Kidney glomerular epithelial cell (primary cell): ENCODE measurements at places on chromosomes 11 and 22.

DNA sequence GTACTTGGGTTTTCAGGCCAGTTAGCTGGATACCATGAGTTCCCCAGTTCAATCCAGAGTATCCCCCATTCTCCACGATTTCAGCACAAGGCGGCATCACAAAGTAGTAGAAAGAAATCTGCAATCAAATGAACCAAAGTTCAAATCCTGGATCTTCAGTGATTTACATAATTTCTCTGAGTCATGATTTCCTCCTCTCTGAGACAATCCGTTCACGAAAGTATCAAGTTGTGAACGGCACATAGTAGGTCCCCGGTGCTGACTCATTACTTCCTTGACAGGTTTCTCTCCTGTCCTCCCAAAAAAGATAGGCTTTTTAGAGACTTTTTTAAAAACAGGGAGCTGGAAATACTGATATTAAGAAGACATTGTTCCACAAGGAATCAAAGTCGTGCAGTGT lies 69.1 kb upstream of the AKIP1 start:
- no peak for DNase-seq

- no peak for DNase-seq
Measured at GRCh38 chr22:43881091-43882061, 10.4 kb downstream of the PNPLA5 start.

GRCh38 chr22:22787151-22787550 lies 100.5 kb upstream of the IGLL5 start:
- no peak for DNase-seq

DNA sequence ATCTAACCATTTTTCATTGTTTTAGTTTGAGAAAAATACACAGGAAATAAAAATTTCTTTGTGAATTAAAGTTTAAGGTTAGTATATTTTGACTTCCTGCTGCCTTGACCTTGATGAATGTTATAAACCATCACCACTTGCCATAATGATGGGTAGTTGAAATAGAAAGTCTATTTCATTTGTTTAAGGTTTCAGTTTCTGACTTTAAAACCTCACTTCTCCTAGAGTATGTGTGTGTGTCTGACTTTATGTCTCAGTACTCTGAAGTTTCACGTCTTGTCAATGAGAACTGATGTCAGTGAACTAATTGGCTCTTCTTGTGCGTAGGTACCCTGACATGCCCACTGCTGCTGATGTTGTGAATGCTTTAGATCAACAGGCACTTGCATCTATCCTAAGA lies 188.2 kb downstream of the METTL15 start:
- no peak for DNase-seq

DNA sequence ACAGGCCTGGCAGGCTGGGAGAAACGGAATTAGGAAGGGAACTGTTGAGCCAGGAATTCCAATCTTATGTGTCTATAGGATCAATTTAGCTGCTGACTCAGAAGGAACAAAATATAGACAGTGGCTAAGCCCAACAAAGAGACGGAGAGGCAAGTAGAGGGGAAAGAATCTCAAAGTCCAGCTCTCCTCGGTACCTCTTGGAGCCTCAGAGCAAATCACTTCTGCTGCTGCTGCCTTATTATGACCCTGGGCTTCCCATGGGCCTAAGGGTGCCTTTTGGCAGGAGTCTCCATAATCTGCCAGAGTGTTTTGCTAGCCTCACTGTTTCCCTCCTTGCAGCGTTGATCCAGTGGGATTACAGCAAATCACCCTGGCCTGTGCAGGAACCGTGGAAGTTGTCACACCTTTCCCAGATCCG lies 31.7 kb downstream of the PAX6 start:
- no peak for DNase-seq

- no peak for DNase-seq
Measured at GRCh38 chr11:64826578-64827450, 16.5 kb upstream of the MEN1 start.

DNA sequence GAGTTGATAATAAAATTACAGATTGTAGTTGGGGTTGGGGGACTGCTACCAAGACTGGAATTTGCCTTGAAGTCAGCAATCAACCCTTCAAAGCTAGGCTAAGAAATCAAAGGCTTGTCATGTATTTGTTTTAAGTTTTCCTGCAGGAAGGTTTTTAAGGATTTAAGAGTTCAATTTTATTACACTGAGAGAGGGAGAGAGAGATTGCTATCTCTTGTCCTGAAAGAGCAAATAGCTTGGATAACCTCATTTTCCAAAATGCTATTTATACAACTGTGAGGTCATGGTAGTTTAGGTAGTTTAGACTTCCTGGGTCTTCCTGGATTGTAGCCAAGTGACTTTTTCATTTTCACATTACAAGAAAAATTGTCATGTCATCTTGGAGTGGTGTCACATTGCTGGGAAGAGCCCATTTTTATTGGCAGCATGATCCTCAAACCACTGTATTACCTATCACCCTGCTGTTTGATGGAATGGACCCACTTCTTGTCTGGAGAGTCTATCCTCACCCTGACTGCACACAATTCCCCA lies 10.1 kb upstream of the PRSS23 start:
- no peak for DNase-seq

DNA sequence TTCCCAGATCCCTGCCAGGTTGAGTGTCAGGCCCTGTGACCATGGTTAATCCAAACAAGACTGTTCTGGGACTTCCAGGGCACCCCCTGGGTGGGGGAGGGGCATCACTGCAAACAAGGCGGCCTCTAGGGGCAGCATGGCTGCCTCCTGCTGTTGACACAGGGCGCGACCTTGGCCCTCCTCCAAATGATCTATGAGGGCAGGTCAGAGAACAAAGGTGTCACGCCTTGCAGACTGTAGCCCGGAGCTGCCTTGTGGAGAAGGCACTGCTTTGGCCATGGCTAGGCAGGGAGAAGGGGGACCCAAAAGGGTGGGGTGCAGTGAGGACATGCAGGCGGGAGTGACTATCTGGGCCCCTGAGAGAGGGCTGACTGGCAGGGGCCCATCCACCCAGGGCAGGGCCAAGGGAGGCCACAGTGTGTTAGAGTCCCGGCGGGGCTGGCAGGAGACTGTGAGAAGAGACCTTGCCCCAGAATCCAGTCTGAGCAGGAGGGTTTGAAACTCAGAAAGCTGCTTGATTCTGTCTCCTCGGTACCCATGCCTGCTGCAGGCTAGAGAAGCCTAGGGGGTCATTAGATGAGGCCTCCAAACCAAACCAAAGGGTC lies 35.6 kb downstream of the KCNC1 start:
- no peak for DNase-seq

GRCh38 chr22:19103880-19104821 lies 18.1 kb downstream of the DGCR2 start:
- DNase-seq, result no peak

GRCh38 chr11:28822576-28822975 lies 714.4 kb downstream of the METTL15 start:
- no peak for DNase-seq

DNA sequence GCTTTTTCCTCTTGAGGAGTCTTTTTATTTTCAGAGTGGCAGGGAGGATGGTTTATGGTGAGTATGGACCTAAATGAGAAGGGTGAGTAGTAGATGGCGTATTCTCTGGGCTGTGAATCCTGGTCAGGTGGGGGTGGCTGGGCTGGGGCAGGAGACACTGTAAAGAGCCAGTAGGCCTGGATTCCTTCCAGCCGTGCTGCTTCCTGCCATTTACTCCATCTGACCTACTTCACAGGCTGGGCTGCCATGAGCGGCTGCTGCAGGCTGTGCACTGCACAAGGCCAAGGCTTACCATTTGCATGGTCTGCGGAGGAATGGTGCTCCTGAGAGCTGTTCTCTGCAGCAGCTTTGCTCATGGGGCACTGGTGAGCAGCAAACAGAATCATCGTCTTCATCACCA lies 297.6 kb downstream of the KIRREL3 start:
- no peak for DNase-seq

- DNase-seq, result no peak
Measured at GRCh38 chr11:128405714-128406662, 181.4 kb downstream of the ETS1 start.

DNA sequence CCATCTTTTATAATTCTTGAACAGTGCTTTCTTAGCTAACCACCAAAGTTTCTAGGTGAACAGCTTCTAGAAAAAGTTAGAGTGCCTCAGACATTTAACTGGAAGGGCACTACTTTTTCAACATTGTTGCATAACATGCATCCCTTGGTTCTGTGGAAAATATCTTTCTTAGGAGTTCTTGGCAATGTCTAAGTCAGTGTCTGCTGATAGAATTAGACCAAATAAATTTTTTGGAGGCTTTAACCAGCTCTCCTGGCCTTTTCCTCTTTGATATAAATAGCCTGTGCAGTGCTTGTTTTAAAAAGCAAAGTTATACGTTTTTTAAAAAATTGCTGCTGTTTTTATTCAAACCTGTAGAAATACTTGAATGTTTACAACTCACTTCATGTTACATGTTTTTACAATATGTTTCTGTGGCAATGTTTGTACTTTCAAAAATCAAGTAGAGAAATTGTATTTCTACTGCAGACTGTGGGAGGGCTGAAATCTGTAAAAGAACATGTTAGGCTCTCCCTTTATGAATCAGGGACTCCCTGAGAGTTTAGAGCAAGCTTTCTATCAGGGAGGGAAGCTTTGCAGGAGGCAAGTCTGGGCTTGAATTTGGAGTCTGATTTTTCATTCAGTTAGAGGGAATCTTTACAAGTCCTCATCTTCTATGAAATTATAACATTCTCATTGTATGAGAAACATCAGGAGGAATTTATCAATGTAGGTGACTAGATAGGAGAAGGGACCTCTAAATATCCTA lies 16.3 kb upstream of the PANX1 start:
- no peak for DNase-seq

DNA sequence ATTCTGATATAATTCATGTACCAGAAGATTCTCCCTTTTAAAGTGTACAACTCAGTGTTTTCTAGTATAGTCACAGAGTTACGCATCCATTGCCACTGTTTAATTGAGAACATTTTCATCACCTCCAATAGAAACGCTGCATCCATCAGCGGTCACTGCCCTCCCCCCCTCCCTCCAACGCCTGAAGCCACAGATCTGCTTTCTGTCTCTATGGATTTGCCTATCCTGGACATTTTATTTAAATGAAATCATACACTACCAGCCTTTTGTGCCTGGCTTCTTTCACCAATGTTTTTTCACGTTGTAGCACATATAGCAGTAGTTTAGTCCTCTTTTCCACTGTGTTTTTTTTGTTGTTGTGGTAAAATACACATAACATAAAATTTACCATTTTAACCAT lies 22.8 kb downstream of the TCP11L1 start:
- no peak for DNase-seq

DNA sequence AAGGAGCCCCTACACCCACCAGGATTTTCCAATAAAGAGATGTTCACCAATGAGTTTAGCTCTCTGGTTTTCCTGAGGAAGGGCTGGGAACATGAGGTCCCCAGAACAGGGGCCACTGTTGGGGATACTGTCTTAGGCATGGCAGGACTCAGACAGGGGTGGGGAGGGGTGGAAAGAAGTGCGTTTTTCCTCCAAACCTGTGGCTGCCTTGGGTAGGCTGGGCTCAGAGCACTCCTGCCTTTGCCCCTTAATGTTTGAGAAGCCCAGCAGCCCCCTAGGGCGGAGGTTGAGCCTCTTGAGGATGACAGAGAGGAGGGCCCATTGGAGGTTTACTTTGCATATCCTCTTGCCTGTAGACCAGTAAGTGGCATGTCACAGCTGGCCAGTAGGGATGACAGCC lies 10.6 kb downstream of the MTFP1 start:
- DNase-seq, result no peak

GRCh38 chr11:126181939-126182730 lies 29.3 kb downstream of the RPUSD4 start:
- no peak for DNase-seq

- no peak for DNase-seq
Measured at GRCh38 chr11:31237819-31238760, 131.4 kb downstream of the DCDC1 start.

DNA sequence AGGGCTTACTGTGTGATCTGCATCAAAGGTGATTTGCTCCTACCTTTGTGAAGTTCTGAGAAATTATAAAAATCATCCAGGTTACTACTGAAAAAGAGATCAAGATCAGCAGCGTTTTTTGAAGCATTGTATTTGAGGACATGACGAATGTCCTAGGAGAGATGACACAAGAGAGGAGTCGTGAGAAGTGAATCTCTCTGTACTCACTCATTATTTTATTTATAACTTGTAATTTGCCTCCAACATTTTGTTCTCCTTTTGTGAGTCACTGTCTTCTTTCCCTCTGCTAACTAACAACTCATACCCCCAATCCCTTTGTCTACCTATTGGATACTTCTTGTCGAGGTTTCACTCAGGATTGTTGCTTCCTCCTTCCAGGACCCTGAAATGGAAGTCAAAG lies 8.6 kb downstream of the NXPE1 start:
- DNase-seq, result no peak

DNA sequence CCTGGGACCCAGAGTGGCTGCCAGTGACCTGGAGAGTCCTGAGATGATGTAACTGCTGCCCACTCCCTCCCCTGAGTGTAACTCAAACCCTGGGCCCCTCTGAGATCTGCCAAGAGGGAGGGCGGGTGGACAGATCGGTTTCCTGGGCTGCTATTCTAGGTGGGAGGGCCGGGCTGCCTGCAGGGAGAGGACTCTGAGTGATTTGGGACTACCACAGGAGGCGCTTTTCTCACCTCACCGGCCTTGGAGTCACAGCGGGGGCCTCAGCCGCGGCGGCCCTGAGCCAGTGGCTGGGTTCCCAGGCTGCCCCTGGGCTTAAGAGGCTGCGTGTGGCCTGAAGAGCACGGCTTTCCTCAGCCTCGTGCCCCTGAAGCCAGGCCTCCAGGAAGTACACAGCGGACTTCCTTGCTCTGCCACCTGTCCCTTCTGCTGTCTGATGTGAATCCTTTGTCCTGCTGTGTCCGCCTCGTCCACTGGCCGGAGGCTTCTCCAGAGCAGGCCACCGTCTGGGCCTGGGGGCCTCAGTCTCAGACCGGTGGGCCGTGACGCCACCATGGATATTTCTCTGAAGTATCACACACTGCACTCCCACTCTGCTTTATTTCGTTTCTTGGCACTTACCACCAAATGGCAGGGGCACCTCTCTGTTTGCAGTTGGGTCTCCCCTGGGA lies 11.5 kb downstream of the RELT start:
- no peak for DNase-seq
